ENCODE measurements at places on chromosomes 1 and 21.

GRCh38 chr1:243933495-243933894 is 83.5 kb upstream of the AKT3 start:
- DNase-seq = no peak

- no peak for DNase-seq
Observed at GRCh38 chr1:45589861-45590260, 6.0 kb downstream of the NASP start.

DNA sequence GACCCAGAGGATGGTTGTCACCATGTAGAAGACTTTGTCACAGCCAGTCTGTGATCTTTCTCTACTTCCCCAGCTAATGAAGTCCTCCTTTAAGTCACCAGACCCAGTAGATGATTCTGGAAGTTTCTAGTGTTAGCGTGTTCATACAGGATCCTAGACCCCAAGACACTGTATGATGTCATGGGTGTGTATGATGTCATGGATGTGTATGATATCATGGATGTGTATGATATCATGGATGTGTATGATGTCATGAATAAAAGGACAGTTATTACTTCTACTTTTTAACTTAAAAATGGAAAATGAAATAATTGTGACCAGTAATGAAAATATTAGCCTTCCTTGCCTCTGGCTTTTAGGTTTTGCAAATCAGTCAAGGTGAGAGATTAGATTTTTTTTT is 260.0 kb downstream of the FMN2 start:
- no peak for DNase-seq

DNA sequence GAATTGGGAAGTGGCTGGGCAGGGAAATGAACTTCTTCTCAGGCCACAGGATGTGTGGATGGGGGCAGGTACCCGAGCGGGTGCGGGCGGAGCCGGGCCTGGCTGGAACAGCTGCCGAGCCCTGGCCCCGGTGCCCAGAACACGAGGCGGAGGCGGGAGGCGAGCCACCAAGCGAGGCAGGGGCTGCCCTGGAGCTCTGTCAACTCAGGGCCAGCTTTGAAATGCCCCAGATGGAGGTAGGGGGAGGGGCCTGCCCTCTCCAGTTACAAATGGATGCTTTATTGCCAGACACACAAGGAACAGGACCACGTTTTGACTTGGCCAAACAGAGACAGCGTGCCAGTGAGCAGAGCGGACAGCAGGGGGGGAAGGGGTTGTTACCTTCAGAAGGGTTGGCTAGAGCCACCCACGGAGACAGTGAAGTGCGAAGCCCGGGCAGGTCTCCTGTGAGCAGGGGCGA is 240.4 kb downstream of the SDCCAG8 start:
- no peak for DNase-seq

DNA sequence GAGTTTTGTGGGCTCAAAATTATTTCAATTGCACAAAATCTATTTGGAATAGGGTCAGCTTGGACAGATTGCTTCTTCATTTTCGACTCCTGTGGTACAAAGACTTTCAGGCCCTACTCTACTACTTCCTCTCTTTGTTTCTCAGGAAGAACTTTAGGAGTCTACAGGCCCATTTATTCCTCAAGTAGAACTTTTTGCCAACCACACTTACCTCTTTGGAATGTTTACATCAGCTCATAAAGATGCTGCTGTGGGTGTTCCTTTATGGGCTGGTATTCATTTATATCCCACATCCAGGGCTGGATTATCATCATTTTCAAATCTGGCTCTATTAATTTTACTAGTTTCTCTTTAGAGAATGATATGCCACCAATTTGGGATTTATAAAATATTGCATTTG is 46.3 kb upstream of the TNFSF18 start:
- DNase-seq = no peak

DNA sequence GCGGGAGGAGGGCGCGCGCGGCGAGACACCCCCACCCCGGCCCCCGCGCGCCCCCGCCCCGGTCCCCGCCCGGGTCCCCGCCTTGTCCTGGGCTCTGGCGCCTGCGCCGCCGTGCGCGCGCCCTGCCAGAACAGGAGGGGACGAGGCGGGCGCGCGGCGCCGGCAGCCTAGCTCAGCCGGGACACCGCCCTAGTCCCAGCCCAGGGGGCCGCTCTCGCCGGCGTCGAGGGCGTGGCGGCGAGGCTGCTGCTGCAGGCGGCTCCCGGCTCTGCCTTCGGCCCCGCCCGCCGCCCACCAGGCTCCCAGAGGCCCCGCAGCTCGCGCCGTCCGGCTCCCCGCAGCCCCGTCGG is at the start of gene RCAN3:
TSS of gene RCAN3 (plus strand) at position 128 of the 350 bp plus-strand sequence. CDS start 11,537 bp downstream, outside the sequence.
- DNase-seq = peak; percentile 89

- DNase-seq = no peak
Observed at GRCh38 chr21:45064618-45065399, 9.6 kb upstream of the ADARB1 start.

DNA sequence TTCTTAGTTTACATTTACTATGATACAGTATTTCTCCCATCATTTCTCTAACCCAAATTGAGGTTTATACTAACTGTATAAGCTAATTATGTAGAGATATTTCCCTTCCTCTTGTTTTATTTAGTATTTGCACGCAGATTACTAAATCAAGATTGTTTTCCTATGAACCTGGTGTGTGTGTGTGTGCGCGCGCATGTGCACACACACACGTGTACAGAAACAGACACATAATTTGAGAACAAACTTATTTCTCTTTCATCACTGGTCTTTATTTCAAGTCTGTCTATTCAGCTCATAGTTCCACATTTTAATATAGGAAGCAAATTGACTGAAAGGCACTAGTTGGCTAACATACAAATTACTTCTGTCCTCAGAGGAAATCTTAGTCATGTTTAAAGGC is 19.7 kb upstream of the COL24A1 start:
- DNase-seq = no peak

DNA sequence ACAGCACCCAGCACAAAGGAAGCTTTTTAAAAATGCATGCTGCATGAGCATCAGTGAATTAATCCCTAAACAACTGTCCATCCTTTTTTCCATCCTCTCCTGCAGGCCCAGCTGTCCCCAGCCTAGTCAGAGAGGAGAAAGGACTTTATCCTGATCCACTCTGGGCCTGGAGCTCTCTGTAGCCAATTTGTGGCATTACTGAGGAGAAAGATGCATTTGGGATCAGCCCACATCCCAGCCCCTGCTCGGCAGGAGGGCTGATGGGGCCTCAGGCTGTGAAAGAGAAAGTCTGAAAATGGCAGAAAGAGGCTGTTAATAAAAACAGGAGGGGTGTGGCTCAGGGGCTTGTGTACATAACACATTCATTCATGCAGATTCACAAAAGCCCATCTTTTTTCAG is 37.5 kb upstream of the ATP2B4 start:
- no peak for DNase-seq

- no peak for DNase-seq
Observed at GRCh38 chr1:107535091-107535490, 394.3 kb downstream of the NTNG1 start.

- peak; percentile 22 for DNase-seq
Observed at GRCh38 chr1:185595835-185596667, 138.1 kb upstream of the HMCN1 start.

DNA sequence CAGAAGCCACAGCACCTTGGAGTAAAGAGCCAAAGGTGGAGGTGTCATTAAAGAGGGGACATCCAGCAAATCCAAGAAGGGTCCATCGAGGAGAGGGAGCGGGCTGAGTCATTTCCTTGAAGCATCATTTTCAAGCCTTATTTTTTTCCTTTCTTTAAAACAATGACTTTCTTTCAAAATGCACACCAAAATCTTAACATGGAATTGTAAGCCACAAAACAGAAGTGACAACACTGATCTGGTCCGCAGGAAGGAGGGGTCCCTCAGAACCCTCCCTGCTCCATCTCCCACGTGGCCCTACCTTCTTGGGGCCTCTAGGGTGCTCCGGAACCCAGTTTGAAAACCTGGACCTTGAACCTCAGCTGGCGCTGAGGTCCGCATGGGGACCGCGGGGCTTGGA is 14.8 kb downstream of the DHRS3 start:
- DNase-seq = no peak

- peak; percentile 84 for DNase-seq
Observed at GRCh38 chr21:33403786-33404585, 773 bp downstream of the IFNGR2 start.

DNA sequence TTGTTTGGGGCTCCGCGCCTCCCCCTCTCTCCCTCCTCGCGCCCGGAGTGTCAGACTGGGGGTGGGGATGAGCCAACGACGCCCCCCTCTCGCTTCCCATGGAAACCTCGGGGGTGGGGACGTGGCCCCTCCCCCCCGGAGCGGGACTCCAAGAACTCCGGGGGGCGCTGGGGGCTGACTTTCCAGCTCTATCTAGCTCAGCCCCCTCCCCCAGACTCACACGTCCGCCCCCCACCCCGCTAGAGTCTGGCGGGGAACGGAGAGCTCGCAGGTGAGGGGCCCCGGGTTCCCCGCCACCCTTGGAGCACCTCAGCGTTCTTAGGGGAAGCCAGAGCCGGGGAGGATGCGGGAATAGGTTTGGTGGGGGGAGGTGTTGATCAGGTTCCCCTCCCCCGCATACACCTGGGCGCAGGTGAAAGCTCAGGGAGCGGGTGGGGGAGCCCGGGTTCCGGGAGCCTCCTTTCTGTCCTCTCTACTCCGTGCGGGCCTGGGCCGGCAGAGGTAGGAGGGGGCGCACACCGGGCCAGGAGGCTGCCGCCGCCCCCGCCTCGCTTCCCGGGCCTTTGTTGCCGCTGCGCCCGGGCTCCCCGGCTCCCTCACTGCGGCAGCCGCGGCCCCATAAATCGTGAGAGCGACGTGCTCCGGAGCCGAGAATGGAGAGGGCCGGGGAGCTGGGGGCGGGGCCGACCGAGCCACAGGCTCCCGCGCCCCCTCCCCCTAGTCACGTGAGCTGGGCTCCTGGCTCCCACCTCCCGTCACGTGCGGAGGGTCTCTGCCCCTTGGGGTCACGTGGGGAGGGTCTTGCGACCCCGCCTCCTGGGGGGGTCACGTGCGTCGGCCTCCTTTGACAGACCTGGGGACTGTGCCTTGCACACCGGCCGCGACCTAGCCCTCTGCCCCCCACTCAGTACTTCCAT is 1.9 kb downstream of the EFNA3 start:
- peak; percentile 52 for DNase-seq

Measured in right hindlimb (tissue), 1 donor.